Cortex of kidney (tissue), 1 donor: ENCODE measurements at places on chromosomes 7 and 10.

- DNase-seq: no peak
Observed at GRCh38 chr7:26307226-26307625, 15.6 kb downstream of the SNX10 start.

GRCh38 chr10:35594115-35595079, 10.7 kb upstream of the GJD4 start:
- no peak for DNase-seq

- DNase-seq: no peak
Observed at GRCh38 chr7:102286237-102287110, at the start of gene SH2B2. TSS of gene SH2B2 (plus strand) at chr7:102286868. CDS start at chr7:102300551, 13,683 bp downstream.

GRCh38 chr7:99244939-99245338, 27.7 kb upstream of the MYH16 start:
- no peak for DNase-seq

- DNase-seq: no peak
Observed at GRCh38 chr7:151744656-151745638, 132.0 kb downstream of the PRKAG2 start.

DNA sequence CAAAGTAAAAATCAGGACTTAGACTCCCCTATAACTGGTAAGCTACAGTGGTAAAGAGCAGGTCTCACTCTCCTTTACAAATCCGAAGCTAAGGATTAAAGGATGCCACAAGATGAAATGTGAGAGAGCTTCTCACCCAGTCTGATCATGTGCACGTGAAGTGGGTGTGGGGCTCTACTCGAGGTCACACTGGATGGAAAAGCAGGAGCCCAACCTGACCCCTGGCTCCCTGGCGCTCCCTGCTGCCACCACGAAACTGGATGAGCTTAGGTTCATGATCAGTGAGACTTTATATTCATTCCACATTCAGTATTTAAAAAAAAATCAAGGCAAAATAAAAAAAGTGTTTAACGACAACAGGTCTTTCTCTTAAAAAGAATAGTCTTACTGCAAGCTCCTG, 21.7 kb upstream of the FOXI2 start:
- DNase-seq: no peak

DNA sequence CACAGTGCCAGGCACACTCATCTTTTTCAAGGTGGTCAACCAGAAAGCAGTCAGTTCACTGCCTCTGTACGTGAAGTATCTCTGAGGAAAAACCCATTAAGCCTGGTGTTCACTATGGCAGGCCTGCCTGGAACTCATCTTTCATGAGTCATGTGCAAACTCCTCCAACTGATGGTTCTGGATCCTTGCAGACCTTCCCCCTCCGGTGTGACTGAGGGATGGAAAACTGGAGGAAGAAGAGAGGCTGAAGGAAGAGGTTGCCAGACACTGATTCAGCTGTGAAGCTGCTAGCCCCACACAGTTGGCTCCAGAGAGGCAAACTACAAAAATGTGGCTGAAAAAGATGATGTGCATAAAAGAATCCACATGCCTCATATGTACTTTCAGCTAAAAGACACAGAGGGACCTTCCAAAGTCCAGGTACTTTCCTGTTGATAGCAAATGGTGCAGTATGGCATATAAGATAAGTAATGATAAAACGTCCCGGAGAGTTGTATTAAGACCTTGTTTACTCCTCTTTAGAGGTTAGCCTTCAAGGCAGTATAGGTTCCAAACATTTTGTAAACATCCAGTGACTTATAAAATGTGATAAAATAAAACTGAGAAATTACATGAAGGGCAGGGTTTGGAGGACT, 2.7 kb downstream of the CYP3A5 start:
- no peak for DNase-seq

- DNase-seq: no peak
Observed at GRCh38 chr10:114631666-114632417, 26.2 kb downstream of the ABLIM1 start.

GRCh38 chr10:76733441-76733936, 904.1 kb downstream of the KCNMA1 start:
- no peak for DNase-seq

DNA sequence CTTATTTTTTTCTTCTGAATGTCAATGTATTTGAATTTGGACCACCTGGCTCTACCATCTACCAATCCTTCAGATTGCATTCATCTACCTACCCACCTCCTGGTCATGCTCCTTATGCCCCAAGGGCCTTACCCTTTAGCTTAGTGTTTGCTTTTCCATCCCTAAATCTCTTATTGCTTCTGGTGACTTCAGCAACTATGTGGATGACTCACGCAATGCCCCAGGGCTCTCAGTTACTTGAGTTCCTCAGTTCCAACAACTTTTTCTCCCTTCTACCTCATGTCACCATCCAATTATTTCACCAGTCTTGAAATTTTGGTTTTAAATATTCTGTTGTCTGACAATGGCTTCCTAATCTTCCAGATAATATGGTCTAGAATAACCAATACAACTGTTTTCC, 118.9 kb downstream of the CFAP58 start:
- no peak for DNase-seq

DNA sequence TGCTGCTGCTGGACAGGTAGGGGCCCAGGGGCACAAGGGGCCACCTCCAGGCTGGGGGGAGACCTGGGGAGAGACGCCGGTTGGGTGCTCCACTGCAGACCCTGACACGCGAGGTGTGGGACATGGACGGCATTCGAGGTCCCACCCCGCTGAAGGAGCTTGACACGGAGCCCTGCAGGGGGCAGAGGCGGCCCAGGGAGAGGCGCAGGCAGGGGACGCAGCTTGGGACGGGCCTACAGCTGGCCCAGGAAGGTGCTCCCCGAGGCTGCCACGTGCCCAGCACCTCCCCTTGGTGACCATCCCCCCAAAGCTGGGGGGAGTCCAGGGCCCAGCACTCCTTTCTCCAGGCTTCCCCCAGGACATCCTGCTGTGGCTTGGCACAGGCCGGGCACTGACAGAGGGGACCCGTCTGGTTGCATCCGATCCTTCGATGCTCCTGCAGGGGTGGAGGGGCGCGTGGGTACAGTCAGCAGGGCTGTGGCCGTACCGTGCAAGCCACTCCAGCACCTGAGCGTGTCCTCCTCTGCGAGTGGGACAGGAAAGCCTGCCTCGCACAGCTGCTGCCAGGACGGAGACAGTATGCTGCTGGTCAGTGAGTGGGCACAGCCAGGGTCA, 174.4 kb downstream of the ELFN1 start:
- no peak for DNase-seq

- no peak for DNase-seq
Observed at GRCh38 chr10:131205556-131205955, 106.0 kb downstream of the TCERG1L start.

DNA sequence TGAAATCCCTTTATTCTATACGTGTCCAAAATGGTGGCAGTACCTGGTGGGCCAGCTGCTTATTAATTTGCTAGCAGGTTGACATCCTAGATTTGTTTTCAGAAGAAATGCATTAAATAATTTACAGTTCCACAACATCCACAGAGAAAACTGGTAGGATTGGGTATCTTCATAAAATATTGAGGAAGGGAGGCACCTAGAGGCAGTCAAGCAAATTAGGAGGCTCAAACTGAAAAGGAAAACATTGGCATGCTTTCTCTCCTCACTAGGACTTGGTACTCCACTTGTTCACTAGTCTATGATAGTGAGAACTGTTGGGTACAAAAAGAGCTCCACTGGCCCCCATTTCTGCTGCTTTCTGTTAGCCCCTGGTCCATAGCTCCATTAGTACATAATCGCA, 18.3 kb upstream of the LRGUK start:
- DNase-seq: no peak

DNA sequence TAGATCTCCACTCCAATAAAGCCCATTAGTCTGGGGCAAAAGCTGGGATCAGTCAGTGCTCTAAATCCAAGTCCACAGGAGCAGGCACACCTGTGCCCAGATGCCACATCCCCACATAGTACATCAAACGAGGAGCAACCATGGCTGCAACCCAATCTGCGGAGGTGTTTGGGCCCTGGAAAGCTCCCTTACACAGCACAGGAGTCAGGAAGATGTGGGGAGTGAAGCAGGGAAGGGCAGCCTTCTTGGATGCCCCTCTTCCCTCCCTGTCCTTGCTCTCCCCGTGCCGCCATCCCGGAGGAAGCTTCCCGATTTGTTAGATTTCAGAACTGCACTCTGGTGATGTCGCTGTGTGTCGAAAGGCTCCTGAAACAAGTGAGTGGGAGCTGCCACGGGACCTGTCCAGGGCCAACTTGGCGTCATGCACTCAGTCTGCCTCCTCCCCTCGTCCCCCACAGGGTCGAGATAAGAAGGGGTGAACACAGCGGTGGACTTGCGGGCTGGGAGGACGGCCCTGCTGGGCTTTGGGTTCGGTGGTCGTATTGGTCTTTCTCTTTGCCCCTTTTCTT, 230.6 kb upstream of the GRB10 start:
- no peak for DNase-seq

GRCh38 chr10:23630885-23631284, 192.0 kb downstream of the OTUD1 start:
- no peak for DNase-seq
